Inflammatory macrophage treated with lipopolysaccharide for 4 hours (primary cell): ENCODE measurements at places on chromosomes 3 and 15.

DNA sequence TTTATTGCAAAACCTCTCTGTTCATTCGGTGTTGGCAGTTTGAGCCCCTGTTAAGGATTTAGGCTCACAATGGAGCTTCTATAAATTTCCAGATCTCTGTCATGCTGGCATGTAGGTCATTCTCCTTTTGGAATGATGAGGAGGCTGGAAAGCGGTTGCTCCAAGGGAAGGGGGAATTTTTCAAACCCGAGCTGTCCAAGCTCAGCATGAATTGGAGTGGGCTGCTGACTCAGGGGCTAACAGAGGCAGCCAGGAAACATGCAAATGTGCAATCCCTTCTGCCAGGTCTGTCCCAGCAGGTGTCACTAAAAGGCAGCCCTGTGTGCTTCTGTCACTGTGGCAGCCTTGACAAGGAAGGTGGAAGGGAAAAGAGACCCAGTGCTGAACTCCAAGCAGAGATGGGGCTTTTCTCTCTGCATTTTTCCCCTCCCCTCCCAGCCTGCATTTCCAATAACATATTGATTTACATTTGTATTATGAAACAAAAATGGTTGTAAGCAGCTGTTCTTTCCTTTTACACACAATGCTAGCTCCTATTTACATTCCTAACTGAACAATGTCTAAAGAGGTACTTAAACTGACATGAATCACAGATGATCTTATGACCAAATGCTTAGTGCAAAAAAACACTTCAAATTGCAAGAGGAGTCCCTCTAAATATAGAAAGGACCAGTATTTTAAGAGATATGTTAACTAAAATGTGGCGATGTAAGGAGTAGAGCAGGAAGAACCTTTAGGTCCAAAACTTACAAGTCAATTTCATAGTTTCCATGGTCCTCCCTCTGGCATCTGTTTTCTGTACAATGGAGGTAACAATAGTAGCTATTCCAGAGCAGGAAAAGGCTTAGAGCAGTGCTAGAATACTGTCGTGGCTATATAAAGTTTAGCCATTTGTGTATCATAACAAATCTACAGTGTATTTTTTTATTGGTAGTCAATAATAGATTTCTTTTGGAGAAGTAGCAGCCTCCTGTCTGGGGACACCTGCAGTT is 84.5 kb upstream of the ATP10A start:
- no peak for DNase-seq

DNA sequence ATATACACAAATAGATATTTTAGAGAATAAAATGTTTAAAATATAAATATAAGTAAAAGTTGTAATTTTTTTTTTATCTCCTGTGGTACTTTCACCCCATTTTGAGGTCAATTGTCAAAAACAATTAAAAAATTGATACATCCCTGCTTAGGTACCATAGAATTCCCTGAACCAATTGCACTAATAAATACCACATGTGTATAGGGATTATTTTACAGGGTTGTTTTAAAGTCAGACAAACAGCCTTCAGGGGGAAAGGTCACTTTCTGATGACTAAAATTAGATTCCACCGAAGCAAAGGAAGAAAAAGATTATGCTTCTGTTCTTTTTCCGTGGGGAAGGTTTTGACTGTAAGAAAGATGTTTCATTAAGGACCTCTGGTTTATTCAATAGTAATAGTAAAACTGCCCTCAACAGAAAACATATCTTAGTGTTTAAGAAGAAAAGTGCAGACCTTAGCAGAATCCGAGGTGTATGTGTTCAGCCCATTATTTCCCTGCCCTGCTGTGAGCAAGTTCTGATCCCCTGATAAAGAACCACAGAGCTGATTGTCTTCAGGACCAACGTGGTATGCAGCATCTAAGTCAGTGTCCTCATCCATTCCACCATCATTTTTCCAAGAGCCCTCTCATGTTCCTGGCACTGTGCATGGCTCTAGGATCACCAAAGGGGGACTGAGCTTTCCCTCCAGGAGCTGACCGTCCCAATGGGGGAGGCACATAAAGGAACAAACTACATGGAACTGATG is 132.9 kb upstream of the IL12A start:
- no peak for DNase-seq

- DNase-seq: no peak
Observed at GRCh38 chr3:142902356-142902755, 13.5 kb upstream of the PCOLCE2 start.

DNA sequence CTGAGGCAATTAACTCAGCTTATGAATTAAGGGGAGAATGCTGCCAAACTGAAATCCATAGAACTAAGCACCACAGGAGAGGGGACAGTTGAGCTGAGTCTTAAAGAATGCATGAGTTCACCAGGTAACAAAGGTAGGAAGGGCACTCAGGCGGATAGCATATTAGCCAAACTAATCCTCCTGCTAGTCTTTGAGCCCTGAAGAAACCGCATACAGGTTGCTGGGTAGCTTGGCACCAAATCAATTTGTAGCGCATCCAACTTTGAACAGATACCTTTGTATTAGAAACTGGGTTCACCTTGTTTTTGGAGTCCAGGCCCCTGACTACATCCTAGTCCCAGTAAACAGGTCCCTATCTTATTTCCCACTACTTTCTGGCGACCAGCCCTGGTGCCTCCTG is 93.7 kb downstream of the FRMD4B start:
- DNase-seq: no peak

- no peak for DNase-seq
Observed at GRCh38 chr15:39645976-39646257, 65.0 kb downstream of the THBS1 start.

- no peak for DNase-seq
Observed at GRCh38 chr15:58611731-58612676, 137.5 kb downstream of the ADAM10 start.

DNA sequence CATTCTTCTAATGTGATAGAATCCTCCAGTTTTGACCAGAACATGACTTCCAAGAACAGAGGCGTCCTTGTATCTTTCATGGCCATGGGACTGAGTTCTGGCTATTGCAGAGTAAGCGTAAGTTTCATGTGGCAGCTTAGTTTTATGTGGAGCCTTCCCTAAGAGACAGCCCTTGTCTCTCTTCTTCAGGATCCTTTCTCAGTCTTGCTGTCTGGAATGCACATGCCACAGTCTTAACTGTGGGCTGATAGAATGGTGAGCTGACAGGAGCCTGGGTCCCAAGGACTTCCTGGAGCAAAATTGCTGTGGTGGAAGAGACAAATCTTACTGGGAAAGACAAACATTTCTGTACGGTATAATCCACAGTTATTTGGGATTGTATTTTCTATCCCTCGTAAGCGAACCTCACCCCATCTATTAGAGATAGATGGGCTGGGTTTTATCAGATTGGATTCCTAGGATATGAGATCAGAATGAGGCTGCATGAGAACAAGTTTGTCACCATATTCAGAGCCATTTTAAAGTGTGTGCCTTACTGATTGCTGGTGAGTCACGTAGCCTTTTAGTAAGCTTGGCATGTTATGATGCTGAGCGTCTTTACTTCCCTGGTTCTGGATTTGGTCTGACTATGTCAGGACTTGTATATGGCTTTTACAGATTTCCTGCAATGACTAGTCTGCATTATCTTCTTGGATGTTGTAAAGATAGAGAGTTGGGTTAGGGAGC is 32.8 kb downstream of the CDIN1 start:
- DNase-seq: no peak

DNA sequence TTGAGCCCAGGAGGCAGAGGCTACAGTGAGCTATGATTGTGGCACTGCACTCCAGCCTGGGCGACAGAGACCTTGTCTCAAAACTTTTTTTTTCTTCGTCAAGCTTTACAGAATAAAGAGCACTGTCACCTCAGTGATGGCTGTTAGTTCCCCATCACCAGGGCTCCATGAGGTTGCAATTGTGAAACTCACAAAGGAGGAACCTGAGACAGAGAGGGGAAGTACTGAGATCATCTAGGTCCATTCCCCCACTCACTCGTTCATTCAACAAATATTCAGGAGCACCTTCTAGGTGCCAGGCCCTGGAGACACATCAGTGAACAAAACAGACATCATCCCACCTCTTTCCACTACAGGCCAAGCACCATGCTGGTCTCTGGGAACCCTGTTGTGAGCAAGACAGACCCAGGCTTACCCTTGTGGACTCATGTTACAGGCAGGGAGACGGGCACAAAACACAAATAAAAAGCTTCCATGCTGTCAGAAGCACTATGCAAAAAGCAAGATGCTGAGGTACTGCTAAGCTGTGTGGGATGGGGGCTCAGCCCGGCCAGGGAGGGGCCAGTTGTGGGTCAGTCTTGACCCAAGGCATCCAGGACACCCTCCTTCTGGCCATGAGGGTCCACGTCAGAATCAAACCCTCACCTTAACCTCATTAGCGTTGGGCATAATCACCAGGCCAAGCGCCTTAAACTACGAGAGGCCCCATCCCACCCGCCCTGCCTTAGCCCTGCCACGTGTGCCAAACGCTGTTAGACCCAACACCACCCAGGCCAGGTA is 2.1 kb upstream of the RHO start:
- DNase-seq: peak; percentile 94

- peak; percentile 18 for DNase-seq
Observed at GRCh38 chr15:65028338-65028737, 1.1 kb downstream of the MTFMT start.

GRCh38 chr3:190346541-190346940 is 24.3 kb upstream of the CLDN1 start:
- no peak for DNase-seq

- DNase-seq: peak; percentile 94
Observed at GRCh38 chr3:60855250-60855649, 396.0 kb downstream of the FHIT start.

DNA sequence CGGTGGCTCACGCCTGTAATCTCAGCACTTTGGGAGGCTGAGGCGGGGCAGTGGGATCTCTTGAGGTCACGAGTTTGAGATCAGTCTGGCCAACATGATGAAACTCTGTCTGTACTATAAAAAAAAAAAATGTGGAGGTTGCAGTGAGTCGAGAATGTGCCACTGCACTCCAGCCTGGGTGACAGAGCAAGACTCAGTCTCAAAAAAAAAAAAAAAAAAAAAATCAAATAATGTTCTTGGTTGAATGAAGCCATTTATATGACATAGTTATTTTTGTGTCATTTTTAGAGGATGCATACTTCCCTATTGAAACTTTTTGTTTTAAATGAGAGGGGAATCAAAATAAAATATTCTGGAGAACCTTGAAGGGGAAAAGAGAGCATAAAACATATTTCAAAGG is 3.1 kb downstream of the HMCES start:
- DNase-seq: peak; percentile 13

GRCh38 chr15:92808598-92809063 is 91.5 kb upstream of the CHD2 start:
- DNase-seq: peak; percentile 40

DNA sequence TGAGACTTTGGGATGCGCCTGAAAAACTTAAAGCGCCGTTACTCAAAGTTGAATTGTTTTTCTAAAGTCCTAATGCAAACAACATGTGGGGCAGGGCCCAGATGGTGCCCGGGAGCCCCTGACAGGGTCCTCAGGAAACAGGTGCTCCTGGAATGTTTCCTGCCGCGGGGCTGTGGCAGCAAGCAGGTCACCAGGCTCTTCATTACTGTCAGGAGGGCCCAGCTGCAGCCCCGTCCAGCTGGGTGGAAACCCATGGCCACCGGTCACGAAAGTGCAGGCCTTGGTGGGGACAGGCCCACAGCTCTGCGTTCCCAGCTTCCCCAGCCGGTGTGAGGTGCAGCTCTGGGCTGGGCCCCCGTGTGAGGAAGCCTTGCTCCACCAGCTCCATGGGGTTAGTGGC is 63.9 kb upstream of the GATA2 start:
- DNase-seq: no peak

DNA sequence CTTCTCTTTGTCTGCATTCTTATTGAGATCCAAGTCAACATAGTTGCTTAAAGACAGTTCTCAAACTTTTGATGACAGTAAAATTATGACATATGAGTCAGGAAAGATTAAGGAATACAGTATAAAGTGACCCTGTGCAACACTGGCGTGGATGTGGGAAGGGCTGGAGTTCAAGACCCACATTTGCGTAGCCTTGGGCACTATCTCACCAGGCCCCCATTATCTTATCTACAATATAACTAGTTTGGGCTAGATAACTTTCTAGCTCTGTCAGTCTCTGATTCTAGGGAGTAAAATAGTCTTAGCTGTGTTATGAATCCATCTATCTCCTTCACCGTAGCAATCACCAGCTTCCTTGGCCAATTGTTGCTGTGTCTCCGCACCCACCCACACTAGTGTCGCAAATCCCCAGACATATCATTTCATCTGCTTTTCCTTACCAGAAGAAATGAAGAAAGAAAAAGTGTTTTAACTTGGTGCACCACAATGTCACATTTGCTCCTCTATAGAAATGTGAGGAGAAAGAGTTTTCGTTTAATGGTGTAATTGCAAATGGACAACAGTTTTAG is 14.9 kb upstream of the TM4SF4 start:
- DNase-seq: no peak

DNA sequence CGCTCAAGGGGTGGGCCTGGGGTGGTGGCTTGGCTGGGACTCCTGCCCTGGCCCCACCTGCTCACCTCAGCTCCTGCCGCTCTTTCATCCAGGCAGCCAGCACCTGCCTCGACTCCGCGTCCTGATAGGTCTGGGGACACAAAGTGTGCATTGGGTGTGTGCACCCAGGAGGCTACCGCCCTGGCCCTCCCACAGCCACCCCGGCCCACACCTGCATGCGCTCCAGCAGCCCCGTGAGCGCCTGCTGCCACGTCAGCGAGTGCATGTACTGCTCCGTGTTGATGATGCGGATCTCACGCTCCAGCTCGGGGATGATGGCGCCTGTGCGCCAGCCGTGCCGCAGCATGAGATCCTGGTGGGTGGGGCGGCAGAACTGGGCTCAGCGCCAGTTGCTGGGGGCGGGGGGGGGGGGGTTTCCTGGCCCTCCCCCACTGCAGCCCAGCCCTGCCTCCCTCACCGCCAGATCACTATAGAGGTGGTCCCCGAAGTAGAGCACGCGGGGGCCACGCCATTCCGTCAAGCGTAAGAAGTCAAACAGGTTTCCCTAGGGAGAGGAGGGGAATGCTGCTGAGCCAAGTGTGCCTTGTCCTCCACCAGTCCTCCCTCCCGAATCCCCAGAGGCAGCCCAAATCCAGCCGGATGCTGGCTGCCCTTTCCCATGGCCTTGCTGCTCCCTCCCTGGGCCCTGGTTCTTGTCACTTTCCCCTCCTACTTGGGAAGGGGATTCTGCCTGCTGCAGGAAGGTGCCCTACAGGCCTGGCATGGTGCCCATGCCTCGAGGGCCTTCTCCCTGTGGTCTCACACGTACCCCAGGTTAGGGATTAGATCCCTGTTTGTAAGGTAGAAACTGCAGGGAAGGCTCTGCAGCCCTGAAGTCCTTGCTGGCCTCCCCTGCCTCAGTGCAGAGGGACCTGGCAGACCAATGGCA is 8.6 kb downstream of the NT5DC2 start:
- no peak for DNase-seq

- peak; percentile 68 for DNase-seq
Observed at GRCh38 chr3:30503446-30503845, 103.0 kb upstream of the TGFBR2 start.
